Activated T-cell treated with anti-CD3 and anti-CD28 coated beads, Interleukin-2, amount 50 U/mL, for 4 hours (primary cell): ENCODE measurements at places on chromosomes 3 and 15. TPM values are rescaled to one million over a fixed set of nuclear protein-coding genes. Genes with fewer than 3 reads are reported as not detected.

- no peak for DNase-seq
These were observed 17.1 kb downstream of the PML start for GRCh38 chr15:74011610-74012009.

DNA sequence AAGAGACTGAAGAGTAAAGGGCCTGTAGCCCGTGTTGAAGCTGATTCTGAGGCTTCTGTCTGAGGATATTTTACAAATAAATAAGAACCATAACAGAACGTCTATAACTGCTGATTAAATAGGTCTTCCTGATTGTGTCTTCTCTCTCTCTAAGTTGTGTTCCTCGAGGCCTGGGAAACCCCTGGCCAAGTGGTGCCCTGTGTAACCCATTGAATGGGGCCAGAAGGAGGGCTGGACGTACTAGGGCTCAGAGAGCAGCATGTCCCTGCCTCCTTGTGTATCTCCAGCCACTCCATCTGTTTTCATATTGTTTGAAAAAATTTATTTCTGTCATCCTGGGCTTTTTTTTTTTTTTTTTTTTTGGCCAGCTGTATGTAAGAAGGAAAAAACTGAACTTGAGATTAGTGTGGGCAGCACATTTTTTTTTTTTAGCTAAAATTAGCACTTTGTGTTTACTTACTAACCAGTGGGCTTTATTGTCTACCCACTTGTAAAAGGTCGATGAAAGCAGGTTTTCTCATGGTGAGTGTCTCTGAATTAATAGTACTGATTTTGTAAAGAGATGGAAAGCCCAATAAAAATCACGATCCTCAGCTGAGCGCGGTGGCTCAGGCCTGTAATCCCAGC, 10.7 kb downstream of the DHX30 start:
- no peak for DNase-seq

Gene ARPP21
- not detected for total RNA-seq

Gene CSK
- total RNA-seq, result 397 TPM

- DNase-seq, result no peak
These were observed 1.0 kb downstream of the C15orf61 start for GRCh38 chr15:67521783-67522568.

Gene SMAD6
- total RNA-seq, result 0.05 TPM

GRCh38 chr3:129118745-129119144, 2.9 kb downstream of the RAB43 start:
- DNase-seq, result no peak

DNA sequence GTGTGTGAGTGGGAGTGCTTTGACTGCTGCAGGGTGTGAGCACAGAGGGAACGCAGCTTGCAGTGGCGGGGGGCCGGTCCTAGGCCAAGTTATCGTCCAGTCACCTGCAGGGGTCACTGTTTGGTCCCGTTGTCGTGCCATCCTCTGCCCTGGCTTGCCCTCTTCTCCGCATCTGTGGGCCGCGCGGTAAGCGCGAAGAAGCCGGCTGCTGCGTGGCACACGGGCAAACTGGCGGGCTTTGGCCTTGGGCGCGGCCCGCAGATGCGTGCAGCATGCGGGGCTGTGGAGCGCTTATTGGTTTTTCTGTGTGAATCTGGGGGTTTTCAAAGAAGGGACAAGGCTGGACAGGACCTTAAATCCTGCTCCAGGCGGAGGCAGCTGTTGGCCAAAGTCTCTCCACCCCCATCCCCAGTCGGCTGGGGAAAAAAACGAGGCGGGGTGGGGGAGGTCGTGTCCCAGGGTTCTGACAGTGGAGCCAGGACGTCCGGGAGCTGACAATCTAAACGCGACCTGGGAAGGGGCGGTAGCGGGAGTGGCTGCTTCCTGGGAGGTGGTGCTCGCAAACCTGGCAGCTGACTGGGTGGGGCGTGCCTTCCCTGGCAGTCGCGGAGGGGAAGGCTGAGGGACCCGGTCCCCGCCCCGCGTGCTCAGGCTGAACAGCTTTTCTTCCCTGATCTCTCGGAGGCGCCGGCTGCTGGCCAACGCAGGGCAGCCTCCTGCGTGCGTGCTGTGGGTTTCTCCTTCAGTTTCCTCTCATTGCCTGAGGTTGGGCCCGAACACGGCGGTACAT, 39.7 kb upstream of the VEPH1 start:
- DNase-seq, result no peak

Gene DTWD1
- total RNA-seq, result 23.5 TPM

- DNase-seq, result no peak
These were observed 61.6 kb upstream of the STAC start for GRCh38 chr3:36318621-36319200.

DNA sequence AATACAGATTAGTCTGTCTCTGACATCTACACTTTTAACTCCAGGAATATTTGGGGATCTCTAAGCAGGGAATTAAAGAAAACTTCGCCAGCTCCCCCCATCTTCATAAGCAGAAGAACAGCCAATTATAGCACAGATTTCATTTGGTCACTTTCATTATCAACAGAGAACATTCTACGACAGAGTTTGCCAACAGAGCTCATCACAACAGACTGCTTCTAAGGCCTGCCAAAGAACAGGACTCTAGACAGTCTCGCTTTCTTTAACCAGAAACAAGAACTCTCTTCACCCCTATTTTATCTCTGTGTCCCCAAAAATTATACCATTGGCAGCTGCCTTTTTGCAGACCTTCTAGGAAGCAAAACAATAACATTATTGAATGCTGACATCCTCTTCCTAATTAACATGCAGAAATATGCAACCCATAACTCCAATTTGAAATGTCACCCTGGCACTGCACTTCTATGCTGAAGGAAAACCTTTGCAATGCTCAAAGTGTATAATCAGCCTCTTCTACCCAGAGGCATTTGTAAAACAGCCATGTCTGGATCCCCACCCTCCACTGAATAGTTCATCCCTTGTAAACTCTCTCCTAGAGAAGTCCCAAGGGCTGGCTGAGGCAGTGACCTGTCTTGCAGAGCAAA, 552.8 kb downstream of the MAGI1 start:
- no peak for DNase-seq

Gene SLC22A13
- 0.27 TPM for total RNA-seq

GRCh38 chr15:63287109-63287508, 9.7 kb downstream of the APH1B start:
- DNase-seq, result no peak

DNA sequence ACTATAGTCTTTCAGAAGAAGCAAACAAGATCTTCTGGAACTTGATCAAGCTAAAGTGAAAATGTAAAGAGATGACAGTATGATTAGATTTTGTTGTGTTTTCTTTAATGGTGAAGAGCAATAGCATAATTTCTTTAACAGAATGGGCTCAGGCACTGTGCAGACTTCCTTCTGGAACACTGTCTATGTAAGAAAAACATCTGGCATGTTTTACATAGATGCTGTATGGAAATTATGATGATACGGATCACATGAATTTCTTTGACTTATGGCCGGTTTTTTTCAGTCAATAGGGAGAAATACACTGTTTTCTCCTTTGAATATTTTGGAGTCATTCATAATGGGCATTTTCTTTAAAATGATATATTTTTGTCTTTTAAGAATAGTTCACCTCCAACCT, 42.6 kb downstream of the PHLDB2 start:
- DNase-seq, result no peak

Gene WDR76
- 37.1 TPM for total RNA-seq

Gene PAQR9
- total RNA-seq, result not detected

DNA sequence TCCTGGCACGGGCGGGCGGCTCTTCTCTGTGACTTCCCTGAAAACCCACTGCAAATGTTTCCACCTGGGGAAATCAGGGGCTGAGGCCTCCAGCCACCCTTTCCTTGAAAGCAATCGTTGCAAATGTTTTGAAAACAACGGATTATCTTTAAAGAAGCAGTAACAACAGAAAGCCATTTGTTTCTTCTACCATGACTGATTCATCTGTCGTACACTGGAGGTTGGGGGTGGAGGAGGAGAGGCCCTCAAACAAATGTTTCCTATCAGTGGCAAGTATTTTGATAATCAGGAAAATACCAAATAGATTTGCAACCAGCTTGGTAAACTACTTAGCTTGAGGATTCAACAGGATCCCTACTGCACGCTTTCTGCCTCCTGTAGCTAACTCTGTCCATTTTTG, 114.9 kb downstream of the PDZRN3 start:
- DNase-seq, result no peak

DNA sequence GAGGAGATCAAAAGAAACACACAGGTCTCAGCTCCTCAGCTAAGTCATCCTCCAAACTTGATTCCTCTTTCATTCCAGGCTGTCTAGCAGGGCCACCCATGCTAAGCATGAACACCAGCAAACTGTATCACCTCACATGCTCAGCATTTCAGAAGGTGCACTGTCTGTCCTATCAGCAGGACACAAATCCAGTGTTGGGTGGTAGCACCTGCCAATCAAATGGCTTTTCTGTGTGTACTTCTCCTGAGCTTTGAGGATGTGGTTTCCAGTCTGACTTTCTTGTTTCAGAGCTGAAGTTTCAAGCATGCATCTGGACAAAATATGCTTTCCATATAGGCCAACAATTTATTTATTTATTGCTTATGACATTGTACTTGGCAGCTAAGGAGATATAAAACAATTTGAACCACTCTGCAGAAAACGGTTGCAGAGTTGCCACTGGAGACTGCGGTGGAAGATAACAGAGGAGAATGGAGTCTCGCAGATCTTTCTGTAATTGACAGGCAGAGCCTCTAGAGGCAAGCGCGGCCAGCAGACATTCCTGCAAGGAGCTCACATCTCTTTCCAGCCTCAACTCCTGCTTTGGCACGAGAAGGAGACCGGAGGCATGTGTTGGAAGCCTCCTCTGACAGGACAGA, 167.1 kb upstream of the WNT5A start:
- no peak for DNase-seq

Gene TIMP4
- total RNA-seq, result 0.24 TPM

Gene PGBD4
- 2.4 TPM for total RNA-seq

GRCh38 chr3:82129221-82129801, 367.9 kb upstream of the GBE1 start:
- no peak for DNase-seq
